ENCODE measurements at places on chromosomes 7 and 10.

DNA sequence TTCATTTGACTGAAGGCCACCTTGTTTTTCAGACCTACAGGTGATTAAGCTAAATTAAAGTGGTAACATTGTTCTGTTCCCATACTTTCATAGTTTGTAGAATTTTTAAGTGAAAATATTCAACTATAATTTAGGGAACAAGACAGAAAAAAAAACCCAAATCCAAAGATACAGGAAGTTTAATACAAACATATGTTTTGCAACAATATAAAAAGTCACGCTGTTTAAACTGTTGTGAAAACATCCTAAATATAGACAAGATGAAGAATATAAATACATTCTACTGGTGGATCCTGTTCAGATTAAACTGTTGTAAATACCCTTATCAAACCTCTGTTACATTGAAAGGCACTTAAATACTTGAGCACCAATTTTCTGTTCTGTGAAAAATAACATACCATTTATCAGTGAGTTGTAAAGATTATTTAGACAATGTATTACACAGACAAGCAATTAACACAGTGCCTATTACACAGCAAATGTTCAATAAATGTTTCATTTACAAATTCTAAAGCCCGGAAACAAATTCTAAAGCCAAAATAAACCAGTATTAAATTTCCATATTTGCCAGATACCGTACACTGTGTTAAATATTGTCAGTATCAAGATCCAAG lies 14.2 kb downstream of the ASZ1 start:
- DNase-seq: no peak

GRCh38 chr7:127018889-127019288 lies 233.9 kb downstream of the GRM8 start:
- DNase-seq: no peak

- DNase-seq: no peak
Observed at GRCh38 chr10:127564644-127565043, 15.5 kb downstream of the NPS start.

DNA sequence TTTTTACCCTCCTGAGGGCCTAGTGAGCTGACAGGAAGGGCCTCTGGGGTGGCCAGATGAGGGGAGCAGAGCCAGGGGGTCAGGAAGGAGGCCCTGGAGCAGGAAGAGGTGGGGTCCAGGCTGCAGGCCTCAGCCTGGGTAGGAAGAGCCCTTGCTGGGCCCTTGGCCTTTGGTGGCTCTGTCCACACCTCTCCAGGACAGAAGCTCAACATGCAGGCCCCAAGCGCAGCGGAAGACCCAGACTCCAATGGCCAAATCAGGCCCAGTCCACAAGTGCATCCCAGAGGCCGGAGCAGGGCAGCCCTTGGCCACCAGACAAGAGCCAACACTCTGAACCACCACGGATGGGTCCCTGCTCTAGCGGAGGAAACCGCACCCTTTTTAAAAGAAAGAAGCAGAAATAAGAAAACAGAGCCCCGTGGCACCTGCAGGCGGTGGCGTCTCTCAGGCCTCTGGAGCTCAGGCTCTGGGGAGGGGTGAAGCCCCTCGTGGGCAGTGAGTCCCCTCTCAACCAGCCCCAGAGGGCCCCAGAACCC lies 52.8 kb downstream of the FOXL3 start:
- DNase-seq: no peak

GRCh38 chr10:130341356-130341755 lies 205.2 kb downstream of the GLRX3 start:
- DNase-seq: no peak

GRCh38 chr10:24853661-24854060 lies 98.7 kb downstream of the PRTFDC1 start:
- no peak for DNase-seq

GRCh38 chr7:144791488-144791887 lies 44.4 kb downstream of the TPK1 start:
- no peak for DNase-seq

DNA sequence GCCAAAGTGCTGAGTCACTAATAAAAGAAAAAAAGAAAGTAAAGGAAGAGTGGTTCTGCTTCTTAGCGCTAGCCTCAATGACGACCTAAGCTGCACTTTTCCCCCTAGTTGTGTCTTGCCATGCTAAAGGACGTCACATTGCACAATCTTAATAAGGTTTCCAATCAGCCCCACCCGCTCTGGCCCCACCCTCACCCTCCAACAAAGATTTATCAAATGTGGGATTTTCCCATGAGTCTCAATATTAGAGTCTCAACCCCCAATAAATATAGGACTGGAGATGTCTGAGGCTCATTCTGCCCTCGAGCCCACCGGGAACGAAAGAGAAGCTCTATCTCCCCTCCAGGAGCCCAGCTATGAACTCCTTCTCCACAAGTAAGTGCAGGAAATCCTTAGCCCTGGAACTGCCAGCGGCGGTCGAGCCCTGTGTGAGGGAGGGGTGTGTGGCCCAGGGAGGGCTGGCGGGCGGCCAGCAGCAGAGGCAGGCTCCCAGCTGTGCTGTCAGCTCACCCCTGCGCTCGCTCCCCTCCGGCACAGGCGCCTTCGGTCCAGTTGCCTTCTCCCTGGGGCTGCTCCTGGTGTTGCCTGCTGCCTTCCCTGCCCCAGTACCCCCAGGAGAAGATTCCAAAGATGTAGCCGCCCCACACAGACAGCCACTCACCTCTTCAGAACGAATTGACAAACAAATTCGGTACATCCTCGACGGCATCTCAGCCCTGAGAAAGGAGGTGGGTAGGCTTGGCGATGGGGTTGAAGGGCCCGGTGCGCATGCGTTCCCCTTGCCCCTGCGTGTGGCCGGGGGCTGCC lies at the start of gene IL6:
Gene IL6, plus strand, starts transcription at position 294 of the 807 bp plus-strand sequence. Its CDS starts 63 bp downstream, at position 357.
- no peak for DNase-seq

DNA sequence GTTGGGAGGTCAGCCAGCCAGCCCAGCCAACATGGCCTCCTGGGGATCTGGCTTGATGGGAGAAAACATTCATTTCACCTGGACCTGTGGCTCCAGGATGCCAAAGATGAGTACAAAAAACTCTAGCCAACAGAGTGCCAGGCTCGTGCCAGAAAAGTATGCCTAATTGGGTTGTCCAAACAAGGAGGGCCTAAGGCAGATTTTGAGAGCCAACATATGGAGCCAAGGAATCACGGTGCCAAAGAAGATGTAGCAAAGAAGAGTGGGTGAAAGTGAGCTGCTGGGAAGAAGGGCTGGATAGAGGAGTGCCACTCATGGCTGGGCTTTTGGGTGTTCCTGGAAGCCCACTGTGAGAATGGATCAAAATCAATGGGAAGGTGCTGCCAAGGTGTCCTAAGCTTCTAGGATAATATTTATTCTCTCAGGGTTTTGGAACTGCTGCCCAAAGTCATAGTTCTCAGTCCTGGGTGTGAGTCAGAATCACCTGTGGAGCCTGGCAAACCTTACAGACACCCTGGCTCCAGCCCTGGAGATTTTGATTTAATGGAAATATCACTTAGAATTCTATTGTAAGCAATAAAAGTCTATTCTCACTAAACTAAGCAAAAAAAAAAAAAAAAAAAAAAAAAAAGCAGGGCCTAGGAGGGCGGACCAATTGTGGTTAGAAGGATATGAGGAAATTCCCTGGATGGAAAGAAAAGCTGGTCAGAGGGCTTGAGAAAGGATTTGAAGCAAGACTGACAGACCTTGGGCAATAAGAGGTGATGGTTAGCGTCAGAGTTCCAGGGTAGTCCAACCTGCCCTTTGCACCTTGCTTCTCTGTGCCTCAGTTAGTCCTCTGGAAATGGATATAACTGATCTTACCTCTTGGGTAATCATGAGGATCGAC lies 182.2 kb upstream of the PRR15 start:
- no peak for DNase-seq
